ENCODE measurements at places on chromosomes 1 and 21. TPM values are rescaled to one million over a fixed set of nuclear protein-coding genes. Genes with fewer than 3 reads are reported as not detected.

The NTNG1 gene
- total RNA-seq, result not detected

The SEC16B gene
- total RNA-seq, result not detected

The HEYL gene
- total RNA-seq, result 0.40 TPM

The TBX19 gene
- total RNA-seq, result 6.1 TPM

The RIPPLY3 gene
- 0.17 TPM for total RNA-seq

DNA sequence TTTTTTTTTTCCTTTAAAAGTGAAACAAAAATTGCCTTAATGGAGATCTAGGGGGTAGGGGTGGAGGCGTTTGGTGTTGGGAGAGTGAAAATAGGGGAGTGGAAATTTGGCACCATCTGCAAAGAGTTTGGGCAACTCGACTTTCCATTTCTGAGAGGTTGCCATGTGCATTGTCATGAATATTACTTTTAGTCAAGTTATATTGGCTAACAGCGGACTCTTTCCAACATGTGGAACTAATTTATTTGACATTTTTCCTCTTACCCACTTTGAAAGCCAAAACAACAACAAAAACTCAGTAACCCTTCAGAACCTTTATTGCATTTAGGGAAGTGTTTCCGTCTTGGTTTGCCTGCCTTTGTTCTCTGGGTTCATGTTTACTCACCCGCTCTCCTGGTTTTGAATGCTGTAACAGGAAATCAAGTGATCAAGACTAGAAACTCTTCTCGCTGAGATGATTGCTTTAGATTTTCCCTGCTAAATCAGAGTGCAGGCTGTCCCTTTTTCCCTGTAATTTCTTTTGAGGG lies 70.4 kb downstream of the CACHD1 start:
- ATAC-seq, result no peak

DNA sequence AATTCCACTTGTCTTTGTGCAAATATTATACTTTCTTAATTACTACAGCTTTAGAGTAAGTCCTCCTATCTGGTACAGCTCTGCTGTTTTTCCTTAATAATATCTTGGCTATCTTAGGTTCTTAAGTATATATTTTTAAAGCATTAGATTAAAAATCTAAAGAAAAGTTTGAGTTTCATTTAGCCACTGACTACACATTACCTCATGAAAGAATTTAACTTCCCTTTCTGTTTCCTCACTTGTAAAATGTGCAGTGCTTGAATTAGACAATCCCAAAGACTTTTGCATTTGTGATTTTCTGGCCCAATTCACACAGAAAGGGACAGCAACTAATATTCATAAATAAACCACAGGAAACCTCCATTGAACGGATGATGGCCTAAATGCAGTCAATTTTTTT lies 126.4 kb upstream of the SAMSN1 start:
- no peak for ATAC-seq

DNA sequence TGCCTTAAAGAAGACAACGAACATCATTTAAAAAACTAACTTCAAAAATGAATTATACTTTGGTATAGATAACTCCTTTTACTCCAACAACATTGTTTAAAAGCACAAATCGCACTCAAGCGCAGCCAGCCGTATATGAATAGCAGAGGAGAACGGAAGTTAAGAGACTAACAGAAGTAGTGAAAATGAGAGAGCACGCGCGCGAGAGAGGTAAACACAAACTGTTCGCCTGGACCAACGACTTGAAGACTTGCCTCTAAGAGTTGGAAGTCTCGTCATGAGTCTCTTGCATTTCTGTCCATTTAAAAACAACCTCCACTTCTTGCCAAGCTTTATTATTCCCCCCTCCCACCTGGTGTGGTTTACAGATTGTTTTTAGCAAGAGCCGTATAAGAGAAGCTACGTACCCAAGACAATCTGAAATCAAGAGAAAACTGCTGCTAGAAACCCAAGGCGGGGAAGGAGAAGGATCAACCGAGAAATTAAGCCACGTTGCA lies 479 bp downstream of the SELENOF start:
- ATAC-seq, result no peak

GRCh38 chr1:165254896-165255625 lies 101.5 kb downstream of the LMX1A start:
- no peak for ATAC-seq

DNA sequence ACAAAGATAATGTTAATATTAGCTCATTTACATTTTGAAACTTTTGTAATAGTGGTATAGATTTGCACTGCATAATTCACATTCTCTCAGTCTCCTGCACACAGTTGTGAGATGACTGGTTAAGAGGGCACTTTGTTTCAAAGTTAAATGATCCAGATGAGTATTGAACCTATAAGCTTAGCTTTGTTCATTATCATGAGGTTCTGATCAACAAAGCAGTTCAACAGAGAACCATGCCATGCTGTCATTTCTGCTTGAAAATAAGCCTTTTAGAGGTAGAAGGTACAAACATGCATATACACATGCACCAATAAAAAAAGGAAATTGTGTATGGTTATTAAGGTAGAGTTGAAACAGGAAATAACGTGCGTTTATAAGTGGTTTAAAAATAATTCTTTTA lies 4.8 kb downstream of the RAP1A start:
- ATAC-seq, result peak; percentile 33

DNA sequence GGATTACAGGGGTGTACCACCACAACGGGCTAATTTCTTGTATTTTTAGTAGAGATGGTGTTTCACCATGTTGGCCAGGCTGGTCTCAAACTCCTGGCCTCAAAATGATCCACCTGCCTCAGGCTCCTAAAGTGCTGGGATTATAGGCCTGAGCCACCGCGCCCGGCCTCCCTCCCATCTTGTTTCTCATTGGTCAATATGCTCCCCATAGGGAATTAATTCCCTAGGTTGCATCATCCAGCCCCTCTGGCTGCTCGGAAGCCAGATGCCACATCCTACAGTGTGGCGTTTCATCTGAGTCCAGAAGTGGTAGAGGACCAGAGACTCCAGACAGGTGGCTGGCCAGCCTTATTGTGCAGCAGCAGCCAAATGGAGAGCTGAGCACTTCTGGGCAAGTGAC lies 11.5 kb upstream of the VASH2 start:
- ATAC-seq, result no peak

DNA sequence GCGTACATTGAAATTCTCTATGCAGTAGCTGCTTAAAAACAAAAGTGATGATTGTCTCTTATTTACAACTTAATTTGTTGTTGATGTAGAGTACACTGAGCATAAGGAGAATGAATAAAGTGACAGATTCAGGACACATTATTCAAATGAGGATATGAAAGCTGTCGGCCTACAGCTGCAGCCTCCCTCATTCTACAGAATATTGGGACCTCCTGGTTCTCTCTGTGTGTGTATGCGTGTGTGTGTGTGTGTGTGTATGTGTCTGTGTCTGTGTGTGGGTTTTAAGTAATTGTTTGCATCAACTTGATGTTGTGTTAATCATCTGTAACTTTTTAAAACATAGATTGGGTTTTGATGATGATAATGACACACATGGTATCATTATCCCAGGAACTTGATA lies 17.9 kb downstream of the PROX1 start:
- ATAC-seq, result no peak

DNA sequence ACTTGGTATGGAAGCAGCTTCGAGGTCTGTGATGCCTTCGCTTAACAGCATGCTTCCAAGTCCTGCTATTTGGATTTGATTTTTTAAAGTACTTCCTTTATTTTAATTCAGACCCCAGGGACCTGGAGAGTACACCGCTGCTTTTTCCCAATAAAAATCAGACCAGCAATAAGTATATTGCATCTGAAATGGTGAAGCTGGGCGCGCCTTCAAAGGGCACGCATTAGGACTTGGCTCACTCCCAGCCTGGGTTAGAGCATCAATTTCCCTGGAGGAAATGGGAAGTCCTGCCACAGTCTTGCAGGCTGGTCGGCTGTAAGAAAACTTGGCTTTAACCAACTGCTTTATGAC lies 325.1 kb downstream of the RRAGC start:
- no peak for ATAC-seq
